Kidney (tissue), 22 donors: ENCODE measurements at places on chromosomes 2 and 18.

- no peak for DNase-seq
Observed at GRCh38 chr2:216538538-216538937, 39.9 kb downstream of the RPL37A start.

- DNase-seq: peak; percentile 57
Observed at GRCh38 chr2:232328516-232329460, 49.8 kb upstream of the ALPP start.

- DNase-seq: no peak
Observed at GRCh38 chr2:226585130-226585561, 214.5 kb downstream of the IRS1 start.

DNA sequence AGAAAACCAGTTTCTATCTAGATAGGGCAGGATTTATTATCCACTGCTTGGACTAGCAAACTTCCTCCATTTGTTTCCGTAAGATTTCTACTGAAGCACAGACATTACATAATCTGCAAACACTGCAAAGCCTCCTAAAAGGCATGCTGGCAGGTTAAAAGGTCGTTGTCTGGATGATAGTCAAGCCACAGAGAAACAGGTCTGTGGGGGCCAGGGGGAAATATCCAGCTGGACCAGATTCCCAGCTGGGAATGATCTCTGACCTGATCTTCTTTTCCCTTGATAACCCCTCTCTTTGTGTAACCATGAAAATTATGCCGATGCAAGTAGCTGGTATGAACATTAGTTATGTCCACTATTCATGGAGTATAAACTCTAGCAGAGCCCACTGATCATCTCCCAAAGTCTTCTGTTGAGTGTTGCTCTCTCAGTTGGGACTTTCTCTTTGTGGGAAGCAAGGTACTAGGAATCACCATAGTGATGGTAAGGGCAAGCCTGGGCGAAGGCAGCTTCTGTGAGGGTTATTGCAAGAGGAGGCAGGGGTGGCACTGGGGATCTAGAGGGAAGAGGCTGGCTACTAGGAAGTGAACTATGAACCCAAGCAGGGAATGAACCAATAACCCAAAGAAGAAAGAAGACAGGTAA, 61.3 kb downstream of the GDF7 start:
- DNase-seq: no peak

- no peak for DNase-seq
Observed at GRCh38 chr2:121093692-121094091, 191.3 kb downstream of the TFCP2L1 start.

DNA sequence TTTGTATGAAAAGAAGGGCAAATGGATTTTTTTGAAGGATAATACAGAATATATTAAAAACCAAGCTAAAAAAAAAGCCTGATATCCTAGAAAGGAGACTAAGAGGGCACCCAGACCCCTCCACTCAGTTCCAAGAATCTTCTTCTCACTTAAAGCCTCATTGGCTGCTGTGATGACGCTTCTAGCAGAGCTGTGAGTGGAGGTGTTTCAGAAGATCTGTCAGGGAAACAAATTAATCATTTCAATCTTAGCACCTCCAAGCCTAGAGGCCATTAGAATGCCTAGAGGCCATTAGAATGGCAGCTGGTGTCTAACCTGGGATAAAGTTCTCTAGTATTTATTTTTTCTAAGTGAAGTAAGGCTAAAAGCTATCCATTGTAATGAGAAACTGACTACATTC, 164.2 kb upstream of the TMEM200C start:
- DNase-seq: no peak

DNA sequence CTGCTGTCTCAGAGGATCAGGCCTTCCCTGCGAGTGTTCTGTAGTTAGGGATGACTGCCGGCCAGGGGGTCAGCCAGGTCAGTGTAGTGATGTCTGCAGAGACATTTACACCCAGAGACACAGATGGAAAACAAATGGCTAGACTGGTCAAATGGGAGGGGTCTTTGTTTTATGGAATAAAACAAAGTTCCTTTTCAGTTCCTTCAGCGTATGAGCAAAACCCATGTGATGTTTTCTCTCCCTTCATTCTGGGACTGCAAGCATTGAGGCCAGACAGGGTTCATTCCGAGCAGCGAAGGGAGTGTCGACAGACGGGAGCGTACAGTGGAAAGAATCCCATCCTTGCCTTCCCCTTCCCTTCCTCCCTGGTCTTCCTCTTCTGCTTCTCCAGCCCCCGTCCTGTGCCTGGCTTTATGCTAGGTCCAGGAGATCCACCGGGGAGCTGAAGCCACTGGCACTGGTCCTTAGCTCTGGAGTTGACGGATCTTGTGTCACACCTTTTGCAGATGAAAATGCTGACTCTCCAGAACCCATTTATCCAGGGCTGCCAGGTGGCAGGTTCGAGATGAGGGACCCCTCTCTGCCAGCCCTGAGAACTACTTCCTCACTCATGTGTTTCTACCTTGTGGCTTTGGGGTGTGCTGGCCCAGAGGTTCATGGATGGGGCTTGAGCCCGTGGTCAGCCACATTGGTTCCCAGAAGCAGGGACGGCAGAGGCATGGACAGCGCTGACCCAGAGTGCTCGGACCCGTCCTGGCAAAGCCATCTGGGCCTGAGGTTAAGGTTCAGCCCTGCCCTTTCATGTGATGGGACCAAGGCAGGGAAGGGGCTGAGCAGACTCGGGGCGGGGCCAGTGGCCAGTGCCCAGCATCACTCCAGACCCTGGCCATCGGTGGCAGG, 24.2 kb downstream of the ITGB1BP1 start:
- DNase-seq: peak; percentile 80

- DNase-seq: no peak
Observed at GRCh38 chr2:319059-319600, 31.2 kb upstream of the ALKAL2 start.

- no peak for DNase-seq
Observed at GRCh38 chr2:134674687-134675086, 44.1 kb downstream of the TMEM163 start.

DNA sequence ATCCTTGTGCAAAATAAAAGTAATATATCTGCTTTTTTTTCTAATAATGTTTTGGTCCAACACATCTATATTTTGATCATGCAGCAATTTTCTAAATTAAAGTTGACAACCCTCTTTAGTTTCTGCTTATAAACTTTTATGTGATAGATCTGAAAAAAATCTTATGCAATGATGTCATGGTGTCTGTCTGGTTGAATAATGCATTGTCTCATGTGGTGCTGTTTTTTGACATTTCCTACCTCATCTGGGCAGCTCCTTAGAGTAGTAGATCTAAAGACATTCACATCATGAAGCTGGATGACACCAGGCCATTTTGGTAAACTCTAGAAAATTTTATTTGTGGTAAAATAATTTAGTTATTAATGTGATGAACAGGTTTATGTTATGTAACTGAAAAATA, 106.8 kb upstream of the FN1 start:
- no peak for DNase-seq

DNA sequence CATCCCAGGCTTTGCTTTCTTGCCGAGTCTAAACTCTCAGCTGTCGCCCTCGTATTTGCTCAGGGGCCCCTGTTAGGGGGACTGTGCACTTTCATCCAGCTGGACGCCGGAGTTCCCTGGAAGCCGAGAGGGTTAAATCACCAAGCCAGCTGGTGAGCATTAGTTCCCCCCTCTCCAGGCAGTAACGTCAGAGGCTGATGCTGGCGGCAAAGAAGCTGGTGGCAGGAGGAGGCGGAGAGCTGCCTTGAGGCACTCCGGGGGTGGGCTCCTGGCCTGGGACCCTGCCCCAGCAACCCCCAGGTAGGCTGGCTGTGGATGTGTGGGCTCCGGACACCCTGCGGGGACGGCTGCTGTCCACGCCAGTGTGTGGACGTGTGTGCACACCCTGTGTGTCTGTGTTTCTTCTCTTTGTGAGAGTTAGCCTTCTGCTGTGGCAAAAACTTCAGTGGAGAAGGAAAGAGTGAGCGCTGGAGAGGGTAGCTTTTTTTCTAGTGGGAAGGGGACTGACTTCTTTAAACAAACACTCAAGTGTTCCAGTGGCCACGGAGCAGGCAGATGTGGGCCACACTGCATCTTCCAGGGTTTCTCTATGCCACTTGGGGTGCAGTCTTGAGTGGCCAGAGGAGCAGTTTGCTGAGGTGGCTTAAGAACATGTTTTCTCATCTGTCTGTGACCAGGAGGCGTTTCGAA, 84.7 kb downstream of the GLI2 start:
- no peak for DNase-seq

- no peak for DNase-seq
Observed at GRCh38 chr18:42296723-42297122, 341.7 kb downstream of the PIK3C3 start.

GRCh38 chr2:121298476-121298875, 13.5 kb upstream of the TFCP2L1 start:
- no peak for DNase-seq

DNA sequence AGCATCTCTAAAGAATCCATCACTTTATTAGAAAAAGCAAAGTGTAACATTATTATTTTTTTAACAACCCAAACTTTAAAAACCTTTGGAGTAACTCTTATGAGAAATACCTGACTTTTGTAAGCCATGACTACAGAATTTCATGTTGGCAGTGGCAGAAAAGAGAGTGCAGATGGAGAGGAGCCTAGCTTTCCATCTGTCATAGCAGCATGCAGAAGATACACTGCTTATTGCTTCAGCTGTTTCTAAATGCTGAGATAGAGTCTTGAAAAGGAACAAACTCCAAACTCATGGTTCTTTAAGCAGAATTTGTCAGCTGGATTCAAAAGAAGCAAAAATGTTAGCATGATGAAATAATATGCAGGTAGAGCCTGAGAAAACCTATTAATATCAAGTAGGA, 1130.3 kb downstream of the DPP10 start:
- no peak for DNase-seq

GRCh38 chr18:13640266-13640860, 86.0 kb downstream of the FAM210A start:
- no peak for DNase-seq

DNA sequence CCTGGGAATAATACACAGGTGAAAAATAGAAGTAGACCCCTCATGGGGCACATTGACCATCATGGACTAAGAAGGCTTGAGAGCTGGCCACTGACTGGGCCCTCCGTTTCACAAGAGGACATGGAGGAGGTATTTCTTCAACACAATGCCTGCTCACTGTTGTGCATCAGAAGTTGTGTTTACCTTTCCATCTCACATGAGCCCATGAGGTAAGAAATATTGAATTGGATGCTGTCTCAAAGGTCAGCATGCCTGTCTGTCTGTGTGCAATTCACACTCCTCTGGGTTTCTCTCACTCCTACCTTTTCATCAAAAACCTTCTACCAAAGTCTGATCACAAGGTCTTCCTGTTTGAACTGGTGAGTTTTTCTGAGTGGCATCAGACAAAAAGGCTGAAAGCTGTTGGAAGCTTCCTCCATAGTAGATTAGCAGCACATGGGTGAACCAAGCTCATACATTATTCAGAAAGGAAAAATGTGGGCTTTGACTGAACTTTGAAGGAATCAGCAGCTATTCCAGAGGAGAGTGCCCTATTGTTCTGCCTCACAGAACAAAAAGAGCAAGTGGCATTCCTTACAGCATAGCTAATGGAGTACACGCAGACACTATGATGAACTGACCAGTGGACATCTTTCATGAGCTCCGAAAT, 143.2 kb upstream of the RND3 start:
- no peak for DNase-seq

DNA sequence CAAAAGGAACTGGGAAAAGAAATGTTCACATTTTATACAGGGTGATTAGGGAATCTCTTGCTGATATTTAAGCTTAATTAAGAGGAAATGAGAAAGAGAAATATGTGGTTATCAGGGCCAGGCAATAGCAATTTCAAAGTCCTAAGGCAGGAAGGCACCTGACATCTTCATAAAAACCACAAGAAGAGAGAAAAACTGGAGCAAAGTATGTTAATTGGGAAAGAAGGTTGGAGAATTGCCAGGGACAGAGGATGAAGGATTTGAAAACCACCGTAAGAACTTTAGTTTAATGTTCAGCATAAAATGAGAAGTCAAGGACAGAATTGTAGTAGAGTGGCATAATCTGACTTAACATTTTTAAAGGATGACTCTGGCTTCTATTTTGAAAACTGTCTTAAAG, 691.8 kb upstream of the NRXN1 start:
- no peak for DNase-seq

DNA sequence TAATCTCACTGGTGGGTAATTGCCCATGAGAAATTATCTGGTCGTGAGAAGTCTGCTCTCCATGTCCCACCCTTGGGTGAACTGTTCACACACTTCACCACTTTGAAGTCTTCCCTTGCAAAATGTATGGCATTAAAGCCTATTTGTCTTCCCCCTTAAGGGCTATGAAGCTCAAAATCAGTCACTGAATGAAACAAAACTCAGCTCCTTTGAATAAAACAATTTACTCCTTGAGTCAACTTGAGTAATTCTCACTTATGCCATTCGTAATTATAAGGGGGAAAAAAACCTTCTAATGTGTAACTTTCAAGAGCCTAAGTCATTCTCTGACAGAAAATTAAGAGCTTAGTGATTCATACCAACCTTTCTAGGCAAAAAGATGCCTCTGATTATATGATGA, 48.8 kb upstream of the REL start:
- DNase-seq: no peak

DNA sequence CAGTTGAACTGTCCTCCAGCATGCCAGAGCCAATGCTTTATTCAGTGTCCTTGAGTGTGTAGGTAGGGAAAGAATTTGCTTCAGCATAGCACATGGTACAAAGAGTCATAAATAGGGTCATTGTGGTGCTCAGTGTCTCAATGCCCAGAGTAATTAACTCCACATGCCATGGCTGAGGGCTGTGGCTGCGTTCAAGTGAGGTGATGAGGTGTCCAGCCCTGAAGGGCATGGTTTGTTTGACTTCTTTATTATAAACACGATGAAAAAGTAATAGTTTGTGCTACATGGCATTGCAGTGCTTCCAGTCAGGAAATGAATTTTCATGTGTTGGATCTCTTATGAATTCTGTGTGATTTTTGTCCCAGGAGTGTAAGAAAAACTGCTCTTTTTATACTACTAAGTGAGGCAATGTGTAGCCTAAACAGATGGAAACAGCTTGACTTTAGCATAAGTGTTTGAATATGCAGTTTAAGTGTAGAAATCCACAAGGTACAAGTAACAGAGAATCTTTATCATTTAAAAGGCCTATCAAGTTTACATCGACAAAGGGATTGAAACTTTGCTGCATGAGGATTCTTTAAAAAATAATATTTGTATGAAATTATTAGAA, 507.9 kb upstream of the CDH2 start:
- no peak for DNase-seq

DNA sequence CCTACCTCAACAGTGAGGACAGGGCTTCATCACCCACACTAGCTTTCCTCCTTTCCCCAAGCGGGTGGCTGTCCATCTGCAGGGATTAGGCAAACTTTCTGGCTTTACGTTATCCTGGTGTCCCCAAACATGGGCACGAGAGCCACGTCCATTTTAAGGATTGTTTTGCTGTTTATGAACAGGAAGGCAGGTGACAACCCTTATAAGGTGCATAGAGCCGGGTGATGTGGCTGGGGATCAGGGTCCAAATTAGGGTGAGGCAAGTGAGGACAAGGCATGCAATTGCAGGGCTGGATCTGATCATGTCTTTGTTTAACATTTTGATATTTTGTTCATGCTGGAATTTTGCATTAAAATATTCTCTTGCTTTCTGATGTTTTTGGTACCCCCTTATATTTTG, 27.6 kb upstream of the ITGA6 start:
- no peak for DNase-seq

- no peak for DNase-seq
Observed at GRCh38 chr2:56009758-56010458, 86.3 kb upstream of the EFEMP1 start.
